RPMI7951 (cell line): ENCODE measurements at places on chromosomes 5 and 9. TPM values are rescaled to one million over a fixed set of nuclear protein-coding genes. Genes with fewer than 3 reads are reported as not detected.

DNA sequence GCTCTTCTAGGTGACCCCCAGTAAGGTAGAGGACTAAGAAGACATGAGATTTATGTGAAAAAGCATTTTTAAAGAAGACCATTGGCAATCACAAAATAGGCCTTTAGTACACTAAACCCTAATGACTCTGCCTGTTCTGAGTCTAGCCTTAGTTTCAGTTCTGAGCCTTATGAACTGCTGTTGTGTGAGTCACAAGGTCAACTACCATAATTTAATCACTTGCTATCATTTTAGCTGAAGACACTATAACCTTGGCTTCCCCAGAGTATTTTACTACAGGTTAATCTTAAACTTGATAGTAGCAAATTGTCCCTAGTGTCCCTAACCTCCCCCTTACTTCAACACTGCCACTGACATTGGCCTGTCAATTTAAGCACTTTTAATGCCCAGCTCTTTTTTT, 34.4 kb downstream of the APC start:
- peak; percentile 2 for DNase-seq

DNA sequence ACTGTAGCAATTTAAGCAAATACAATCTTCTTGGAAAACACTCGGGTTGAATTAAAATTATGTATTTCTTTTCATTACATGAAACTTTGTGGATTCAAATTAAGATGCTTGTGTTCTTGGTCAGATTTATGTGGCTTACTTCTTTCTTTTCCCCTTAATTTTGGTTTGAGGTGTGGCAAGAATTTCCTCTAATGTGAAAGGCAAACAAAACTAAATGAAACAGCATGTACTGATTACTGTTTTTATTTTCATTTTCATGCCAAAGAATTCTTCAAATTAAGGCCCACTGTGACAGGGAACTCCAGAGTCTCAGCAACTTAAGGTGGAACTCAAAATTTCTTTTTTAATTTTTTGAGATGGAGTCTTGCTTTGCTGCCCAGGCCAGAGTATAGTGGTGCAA, at the start of gene OMD:
OMD (minus strand) TSS at position 132 of the 400 bp plus-strand sequence. CDS start 6,913 bp downstream, outside the sequence.
- no peak for DNase-seq

DNA sequence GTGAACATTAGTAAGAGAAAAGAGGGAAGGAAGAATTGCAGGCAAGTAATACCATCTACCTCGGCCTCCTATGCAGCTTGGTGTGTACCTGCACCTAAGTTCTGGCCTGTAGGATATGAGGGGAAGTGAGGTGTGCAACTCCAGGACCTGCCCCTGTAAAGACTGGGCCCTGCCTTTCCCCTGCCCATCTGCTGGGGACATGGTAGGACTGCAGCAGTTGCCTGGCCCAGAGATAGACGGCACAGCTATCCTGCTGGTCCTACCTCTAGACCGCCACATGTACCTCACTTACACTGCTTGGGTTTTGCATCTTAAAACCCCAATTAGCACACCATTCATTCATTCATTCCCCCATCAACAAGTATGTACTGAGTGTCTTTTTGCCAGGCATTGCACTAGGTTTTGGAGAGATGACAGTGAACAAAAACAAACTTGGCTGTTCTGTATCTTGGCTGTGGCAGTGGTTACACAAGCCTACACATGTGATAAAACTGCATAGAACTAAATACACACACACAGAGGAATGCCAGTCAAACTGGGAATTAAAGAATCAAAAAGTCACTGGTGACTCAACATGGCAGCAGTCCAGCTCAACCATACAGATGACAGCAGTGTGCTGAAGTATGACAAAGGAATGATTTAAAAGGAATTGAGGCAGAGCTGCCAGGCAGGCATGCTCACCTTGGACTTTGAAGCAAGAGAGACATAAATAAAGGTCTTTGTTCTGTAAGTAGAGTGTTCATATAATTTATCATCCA, 23.3 kb upstream of the MGAT1 start:
- DNase-seq = peak; percentile 74

Gene ENTREP1
- total RNA-seq = 0.10 TPM in 1 of 2 replicates, not detected in the other

Gene SYK
- not detected in 2 replicates for total RNA-seq

Gene BHMT2
- not detected in 2 replicates for total RNA-seq

GRCh38 chr9:90029386-90029785, 424.6 kb downstream of the GADD45G start:
- DNase-seq = no peak
